ENCODE measurements at places on chromosomes 3 and 15.

- no peak for DNase-seq
These were observed 124.3 kb downstream of the ZNF280D start for GRCh38 chr15:56608993-56609392.

- no peak for DNase-seq
These were observed 10.4 kb upstream of the BOC start for GRCh38 chr3:113200946-113201345.

DNA sequence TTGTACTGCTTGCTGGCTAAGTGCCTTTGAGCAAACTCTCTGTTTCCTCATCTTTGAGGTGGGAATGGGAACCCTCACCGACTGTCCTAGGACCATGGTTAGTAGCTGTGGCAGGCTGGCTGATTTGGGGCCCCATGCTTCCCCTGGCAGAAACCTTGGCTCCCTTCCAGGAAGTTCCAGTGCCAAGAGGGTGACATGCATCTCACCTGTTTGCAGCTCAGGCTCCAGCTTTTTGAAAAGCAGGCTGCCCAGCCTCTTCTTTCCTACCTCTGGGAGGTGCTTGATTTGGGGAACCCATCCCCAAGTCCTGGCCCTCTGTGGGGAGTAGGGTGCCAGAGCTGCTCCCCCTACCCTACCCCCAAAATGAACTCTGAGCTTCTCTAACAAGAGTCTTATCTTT, 50.8 kb downstream of the RAB11A start:
- no peak for DNase-seq

- no peak for DNase-seq
These were observed 13.5 kb downstream of the CNOT10 start for GRCh38 chr3:32698506-32698905.

DNA sequence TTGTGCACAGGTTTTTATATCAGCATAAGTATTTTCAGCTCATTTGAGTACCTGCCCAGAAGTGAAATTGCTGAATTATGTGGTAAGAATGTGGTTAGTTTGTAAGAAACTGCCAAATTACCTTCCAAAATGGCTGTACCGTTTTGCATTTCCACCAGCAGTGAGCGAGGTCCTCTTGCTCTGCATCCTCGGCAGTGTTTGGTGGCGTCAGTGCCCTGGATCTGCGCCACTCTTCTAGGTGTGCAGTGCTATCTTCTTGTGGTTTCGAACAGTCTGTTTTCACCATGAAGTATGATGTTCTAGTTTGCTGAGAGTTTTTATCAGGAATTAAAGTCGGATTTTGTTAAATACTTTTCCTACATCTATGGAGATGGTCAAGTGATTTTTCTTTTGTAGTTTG, 24.8 kb upstream of the PCSK6 start:
- no peak for DNase-seq

- DNase-seq: no peak
These were observed 412.5 kb downstream of the SOX2 start for GRCh38 chr3:182124187-182124586.

DNA sequence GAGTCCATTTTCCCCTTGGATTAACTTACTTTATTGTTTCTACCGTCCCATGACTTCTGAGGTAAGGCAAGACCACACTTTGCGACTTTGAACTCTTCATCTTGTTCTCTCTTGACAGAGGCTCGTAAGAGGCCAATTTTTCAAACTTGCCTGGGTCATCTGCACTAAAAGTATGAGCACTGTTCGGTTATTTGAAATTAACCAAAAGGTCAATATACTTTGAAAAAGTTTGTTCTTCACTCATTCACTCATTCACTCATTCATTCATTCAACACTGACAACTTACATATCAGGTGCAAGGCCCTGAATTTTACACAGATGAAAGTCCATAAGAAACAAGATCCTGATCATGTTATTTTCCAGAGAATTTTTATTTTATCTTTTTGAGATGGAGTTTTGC, 57.9 kb downstream of the ATP1B3 start:
- DNase-seq: no peak

- DNase-seq: peak; percentile 86
These were observed 1.9 kb downstream of the ADAMTS9 start for GRCh38 chr3:64685800-64686445.

DNA sequence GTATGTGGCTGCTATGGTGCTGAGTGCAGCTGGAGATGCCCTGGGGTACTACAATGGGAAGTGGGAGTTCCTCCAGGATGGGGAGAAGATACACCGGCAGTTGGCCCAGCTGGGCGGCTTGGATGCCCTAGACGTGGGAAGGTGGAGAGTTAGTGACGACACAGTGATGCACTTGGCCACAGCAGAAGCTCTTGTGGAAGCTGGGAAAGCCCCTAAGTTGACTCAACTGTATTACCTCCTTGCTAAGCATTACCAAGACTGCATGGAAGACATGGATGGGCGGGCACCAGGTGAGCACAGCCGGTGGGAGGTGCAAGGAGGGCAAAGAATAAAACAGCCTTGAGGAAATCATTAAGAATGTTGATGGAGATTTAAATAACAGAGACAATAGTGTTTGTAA, 2.9 kb downstream of the ADPRH start:
- DNase-seq: no peak

GRCh38 chr15:55320238-55320550, 1.2 kb downstream of the PIGB start:
- no peak for DNase-seq

DNA sequence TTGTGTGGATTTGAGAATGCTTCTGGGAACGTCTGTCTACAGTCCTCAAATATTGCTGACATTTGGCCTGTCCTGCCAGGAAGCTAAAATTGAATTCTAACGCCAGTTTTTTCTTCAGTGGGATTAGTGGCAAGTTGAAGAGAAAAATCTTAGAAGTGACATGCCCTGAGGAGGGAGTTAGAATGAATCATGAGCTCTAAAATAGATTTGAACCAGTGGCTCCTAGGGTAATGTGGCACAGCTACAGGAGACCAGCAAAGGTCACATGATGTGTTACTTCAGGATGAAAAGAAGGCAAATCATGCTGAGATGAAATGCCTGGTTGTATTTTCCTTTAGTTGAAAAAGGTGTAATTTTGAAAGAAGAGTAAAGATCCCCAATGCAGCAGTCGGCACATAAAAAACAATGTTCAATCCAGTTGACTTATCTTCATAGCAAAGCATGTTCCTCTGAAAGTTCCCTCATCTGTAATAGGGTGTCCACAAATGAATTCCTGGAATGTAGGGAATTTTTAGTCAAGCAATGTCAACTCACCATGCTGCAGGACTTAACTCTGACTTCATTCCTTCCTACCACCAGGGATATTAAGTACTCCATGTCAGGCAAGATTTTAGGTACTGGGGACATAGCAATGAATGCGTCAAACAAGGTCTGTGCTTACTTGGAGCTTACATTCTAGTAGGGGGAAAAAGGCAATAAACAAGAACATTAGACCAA, 171.6 kb downstream of the CADPS start:
- DNase-seq: no peak

- no peak for DNase-seq
These were observed 181.7 kb downstream of the TCF12 start for GRCh38 chr15:57100136-57100539.

- no peak for DNase-seq
These were observed 569 bp upstream of the ALDH1A3 start for GRCh38 chr15:100879061-100879463.

DNA sequence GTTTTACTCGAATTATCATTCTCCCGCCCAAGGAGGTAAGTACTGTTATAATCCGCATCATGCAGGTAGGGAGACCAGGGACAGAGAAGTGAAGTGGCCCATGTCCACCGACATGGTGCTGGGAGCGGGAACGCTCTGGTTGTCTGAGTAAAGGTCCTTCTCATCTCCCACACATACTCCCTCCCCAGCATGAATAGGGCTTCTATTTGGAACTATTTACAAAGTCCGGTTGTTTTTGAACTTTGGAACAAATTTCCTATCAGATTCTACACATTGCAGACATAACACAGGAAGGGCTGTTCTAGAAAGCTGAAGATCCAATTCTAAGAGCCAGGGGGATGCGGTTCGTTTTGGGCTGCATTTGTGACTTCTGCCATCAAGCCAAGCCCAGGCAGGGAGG, 94.8 kb upstream of the TLE3 start:
- DNase-seq: no peak

DNA sequence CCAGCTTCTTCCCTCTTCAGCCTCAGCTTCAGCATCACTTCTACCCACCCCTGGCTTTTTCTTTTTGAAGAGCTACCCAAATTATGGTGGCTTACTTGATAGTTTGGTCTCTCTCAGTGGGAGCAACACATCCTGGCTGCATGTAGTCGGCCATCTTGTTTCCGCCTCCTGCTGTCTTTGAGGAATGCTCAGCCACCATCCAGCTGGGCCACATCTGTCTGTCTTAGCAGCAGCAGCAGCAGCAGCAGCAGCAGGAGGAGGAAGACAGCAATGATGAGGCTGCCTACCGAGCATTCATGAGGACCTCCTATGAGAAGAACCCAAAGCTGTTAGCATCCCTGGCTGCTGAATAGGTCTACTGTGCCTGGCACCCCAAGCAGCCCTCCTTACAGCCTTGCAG, 19.7 kb downstream of the IL16 start:
- no peak for DNase-seq

- DNase-seq: no peak
These were observed 143.3 kb downstream of the CHDH start for GRCh38 chr3:53702776-53703530.

- DNase-seq: no peak
These were observed 228.6 kb upstream of the CMC1 start for GRCh38 chr3:28012830-28013229.

GRCh38 chr3:23325466-23326065, 122.4 kb downstream of the UBE2E2 start:
- DNase-seq: no peak

DNA sequence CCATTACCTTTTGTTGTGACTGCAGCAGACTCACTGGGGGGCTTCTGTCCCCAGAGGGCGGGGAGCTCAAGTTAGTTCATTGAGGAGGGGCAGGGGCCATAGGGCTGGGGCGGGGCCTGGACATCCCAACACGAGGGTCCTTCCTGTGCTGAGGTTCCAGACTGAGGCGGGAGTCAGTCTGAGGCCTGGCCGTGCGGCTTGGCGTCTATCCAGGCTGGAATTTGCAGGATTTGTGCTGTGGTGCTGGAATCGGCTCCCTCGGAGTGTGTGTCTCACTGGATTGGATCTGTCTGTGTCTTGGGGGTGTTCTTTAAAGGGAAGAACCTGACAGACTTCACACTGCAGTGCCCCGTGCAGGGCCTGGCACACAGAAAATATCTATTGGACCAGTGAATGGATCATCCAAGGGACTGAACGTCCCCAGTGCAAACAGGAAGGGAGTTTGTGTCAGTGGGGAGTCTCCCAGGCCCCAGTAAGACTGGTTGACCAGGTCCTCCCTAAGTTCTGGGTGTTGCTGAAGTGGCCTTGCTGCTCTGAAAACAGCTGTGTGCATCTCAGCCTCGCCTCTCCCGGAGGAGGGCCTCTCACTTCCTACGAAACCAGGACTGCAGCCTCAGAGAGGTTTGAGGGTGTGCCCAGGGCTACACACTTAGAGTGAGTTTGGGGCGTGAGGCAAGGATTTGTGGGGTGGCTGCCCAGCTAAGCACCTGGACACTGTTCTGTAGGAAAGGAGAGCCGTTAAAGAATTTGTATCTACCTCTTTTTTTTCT, 26.1 kb downstream of the GOLGA6L2 start:
- no peak for DNase-seq

GRCh38 chr3:105834768-105835167, 34.0 kb downstream of the CBLB start:
- DNase-seq: no peak

DNA sequence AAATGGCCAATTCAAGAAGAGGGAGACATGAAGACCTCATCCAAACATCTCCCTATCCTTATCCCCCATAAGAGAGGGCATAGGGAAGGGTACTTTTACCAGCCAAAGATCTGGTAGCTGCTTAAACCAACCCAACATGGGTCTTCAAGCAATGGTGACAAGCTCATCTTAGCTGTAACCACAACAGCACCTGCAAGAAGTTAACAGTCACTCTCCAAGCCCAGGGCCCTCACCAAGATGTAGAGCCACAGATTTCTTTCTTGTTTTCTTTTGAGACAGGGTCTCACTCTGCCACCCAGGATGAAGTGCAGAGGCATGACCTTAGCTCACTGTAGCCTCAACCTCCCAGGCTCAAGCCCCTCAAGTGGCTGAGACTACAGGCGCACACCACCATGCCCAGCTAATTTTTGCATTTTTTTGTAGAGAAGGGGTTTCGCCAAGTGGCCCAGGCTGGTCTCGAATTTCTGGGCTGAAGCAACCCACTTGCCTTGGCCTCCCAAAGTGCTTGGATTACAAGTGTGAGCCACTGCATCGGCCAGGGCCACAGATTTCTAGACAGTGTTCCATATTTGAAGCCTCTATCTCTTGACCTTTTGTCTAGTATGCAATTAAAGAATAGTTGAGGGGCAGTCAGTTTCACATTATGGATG, 57.1 kb downstream of the DHX30 start:
- DNase-seq: no peak

All from tibial artery (tissue), 4 donors.